GM13976 (cell line): ENCODE measurements at places on chromosomes 1 and 21.
A peak's percentile ranks its signal among the peaks of the same experiment; 100 is the strongest.

GRCh38 chr21:31604591-31605190 lies 54.8 kb upstream of the SOD1 start:
- peak; percentile 72 for DNase-seq

GRCh38 chr1:58855274-58856165 lies 71.7 kb upstream of the JUN start:
- no peak for DNase-seq

DNA sequence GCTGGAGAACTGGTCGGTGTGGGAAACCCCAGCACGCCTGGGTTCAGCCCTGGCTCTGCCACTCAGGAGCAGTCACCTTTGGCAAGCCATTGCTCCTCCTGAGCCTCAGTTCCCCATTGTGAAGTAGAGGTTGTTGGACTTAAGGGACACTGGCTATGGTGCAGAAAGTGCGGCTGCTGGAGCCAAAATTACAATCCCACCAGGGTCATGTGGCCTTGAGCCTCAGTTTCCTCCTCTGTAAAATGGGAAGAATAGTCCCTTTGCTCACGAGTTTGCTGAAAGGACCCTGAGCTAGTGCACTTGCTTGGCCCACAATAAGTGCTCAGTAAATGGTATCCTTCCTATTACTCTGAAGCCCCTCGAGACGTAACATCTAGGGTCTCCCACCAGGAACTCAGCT lies 14.6 kb upstream of the TAS1R2 start:
- no peak for DNase-seq

DNA sequence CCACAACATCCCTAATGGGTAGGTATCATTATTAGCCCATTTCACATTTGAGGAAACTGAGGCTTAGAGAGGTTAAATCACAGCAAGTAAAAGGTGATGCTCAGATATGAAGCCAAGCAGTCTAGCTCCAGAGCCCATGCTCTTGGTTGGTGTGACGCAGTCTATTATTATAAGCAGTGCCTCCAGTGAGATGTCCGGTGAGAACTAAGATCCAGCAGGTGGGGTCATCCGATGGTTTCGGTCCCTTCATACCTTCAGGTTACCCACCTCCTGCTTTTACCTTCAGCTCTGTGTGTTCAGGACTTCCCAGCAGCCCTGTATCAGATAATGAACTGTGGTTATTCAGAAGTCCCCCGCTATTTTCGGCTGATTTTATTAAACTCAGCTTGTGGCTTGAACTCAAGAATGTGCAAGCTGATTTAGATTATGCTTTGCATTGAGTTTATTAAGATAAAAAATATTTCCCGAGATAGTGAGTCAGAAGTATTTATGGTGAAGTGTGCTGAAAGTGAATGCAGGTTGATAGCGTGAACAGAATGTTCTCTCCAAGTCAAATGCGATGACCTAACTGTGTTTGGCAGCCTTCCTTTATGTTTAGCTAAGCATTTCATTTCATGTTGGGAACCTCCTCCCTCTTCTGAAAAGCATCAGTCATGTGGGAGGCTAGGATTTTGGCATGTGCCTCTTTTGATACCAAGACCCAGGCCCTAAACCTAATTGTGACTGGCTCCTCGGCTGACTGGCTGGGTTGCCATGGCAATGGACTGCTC lies 160.9 kb upstream of the UBE2U start:
- no peak for DNase-seq

DNA sequence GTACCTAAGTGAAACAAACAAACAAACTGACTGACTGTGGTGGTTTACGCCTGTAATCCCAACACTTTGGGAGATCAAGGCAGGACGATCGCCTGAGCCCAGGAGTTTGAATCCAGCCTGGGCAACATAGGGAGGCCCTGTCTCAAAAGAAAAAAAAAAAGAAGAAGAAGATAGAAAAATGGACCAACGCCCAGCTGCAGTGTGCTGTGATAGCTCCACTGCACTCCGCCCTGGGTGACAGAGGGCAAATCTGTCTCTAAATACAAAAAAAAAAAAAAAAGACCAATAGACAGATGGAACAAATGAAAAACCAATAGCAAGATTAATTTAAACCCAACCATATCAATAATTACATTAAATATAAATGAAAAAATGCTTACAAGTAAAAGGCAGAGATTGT lies 13.9 kb downstream of the AKR7A3 start:
- no peak for DNase-seq
